ENCODE measurements at places on chromosomes 4 and X.
A peak's percentile ranks its signal among the peaks of the same experiment; 100 is the strongest.

DNA sequence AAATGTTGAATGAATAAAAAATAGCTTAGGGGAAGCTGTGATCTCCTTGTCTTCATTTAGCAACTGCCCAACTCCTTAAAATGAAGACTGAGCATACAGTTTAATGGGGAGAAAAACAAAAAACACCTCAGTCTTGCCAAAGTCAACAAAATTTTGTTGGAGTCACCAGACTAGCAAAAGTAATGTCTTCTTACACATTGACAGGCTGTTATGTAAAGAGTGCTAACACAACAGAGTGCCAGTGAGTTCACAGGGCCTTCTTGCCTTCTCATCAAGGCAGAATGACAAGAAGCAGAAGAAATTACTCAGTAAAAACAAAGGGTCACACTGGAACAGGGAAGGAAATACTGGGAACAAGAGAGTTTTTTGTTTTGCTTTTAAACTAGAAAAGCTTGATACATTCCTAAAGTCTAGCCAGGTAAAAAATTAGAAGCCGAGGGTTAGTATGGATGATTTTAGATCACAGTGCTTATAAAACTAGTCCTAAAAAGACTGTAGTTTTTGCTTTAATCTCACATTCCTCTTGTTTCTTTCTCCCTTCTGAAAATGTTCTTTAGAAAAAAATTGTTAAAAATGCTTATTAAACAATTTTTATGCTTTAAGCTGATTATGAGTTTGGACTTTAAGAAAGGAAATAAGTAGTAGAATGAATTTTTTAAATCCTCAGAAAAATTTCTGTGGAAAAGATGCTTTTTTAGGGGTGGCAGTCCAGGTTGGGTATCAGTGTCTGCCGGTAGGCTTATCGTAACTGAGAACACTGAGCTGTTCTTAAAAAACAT is 38.7 kb upstream of the FRAS1 start:
- DNase-seq: no peak

DNA sequence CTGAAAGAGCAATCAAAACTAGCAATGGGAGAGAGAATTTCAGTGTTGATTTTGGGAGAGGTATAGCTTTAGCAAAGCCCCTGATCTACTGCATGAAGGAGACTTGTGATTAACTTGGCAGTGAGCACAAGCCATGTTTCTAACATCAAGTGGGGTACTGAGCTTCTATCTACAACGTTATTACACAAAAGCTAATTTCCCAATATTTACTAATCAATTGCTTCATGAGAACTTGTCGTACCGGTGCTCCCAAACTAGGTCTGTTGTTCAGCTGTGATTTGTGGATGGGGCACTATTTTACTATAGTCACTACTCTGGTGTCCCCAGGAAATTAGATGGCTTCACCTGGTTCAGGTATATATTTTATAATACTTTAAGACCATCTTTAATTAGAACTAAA is 16.2 kb downstream of the ANK2 start:
- DNase-seq: no peak

DNA sequence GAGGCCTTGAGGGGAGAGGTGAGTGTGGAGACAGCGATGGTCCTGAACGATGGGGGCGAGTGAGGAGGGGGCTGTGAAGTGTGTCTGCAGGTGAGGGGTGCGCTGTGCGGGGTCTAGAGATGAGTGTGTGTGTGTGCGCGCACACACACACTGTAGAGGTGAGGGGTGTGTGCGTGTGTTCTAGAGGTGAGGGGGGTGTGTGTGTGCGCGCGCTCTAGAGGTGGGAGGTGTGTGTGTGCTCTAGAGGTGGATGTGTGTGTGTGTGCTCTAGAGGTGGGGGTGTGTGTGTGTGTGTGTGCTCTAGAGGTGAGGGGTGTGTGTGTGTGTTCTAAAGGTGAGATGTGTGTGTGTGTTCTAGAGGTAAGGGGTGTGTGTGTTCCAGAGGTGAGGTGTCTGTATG is 574 bp downstream of the BST1 start:
- no peak for DNase-seq

GRCh38 chr4:54548098-54548620 is 109.6 kb upstream of the KIT start:
- DNase-seq: no peak

- DNase-seq: no peak
Observed at GRCh38 chrX:122047261-122047660, 999.9 kb downstream of the GLUD2 start.

DNA sequence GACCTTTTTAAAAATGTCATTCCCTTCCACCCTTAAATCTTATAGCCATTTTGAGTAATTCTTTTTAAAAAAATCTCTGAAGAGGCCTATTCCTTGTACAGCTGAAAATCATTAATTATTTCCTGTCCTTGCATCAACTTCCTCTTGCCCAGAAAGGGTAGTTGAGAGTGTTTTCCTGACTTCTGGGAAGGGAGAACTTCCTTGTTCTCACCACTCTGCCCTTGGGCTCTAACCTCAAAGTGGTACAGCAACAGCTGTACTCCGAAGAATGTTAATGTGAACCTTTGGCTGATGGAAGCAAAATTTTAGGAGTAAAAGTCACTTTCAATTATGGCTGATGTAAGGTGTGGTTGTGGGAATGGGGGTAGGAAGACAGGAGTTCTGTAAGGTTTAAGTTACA is 15.1 kb upstream of the FABP2 start:
- DNase-seq: no peak

DNA sequence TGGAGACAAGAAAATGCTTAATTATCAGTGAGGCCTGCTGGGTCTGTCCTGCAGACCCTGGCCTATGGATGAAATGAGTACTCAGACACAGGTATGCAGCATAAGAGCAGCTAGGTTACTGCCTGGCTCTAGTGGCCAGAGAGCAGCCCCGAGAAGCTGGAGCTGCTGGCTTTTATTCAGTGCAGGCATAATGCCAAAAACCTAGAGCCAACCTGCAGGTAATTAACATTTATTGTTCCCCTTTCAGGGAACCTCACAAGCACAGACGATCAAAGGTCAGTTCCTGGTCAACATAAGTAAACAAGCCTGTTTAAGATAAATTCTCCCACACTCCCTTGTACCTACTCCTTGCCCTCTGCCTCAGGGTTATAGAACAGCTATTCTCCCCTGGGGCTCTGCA is 13.3 kb downstream of the IDS start:
- no peak for DNase-seq

GRCh38 chrX:3529466-3530010 is 183.1 kb upstream of the MXRA5 start:
- DNase-seq: no peak

DNA sequence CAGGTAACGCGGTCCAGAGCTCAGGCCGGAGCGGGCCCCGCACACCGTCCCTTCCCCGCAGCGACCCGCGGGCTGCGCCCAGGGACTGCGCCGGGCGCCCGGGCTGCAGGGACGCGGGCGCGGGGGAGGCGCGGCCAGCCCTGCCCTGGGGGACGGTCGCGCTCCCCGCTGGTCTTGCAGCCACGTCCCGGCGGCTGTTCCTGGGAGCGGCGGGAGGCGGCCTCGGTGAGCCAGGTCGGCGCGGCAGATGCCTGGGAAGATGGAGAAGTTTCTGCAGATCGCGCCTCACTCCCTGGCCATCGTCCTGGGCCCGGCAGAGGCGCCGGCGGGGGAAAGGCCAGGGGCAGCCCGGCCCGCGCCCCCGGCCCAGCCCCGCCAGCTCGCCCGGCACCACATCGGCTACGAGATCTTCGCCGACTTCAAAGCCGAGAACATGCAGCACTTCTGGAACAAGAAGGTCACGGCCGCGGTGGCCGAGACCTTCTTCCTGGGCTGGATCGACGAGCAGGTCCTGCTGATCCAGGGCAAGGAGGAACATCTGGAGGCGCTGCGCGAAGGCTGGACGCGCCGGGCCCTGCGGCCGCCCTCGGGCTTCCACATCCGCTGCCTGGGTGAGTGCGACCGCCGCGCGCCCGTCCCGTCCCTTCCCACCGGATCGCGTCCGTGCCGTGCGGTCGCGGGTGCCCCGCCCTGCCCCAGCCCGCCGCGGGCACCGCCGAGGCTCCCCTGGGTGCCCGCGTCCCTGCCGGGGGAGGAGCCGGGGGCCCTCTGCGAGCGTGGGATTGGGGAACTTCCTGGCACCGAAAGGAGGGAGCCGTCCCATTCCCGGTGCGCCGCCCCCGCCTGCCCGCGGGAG is 107.4 kb upstream of the STOX2 start:
- DNase-seq: no peak

GRCh38 chr4:2878346-2878745 is 34.7 kb downstream of the ADD1 start:
- DNase-seq: no peak

GRCh38 chr4:140996766-140997165 is 136.5 kb downstream of the RNF150 start:
- DNase-seq: no peak

GRCh38 chr4:174681723-174682300 is 147.2 kb downstream of the GLRA3 start:
- no peak for DNase-seq

DNA sequence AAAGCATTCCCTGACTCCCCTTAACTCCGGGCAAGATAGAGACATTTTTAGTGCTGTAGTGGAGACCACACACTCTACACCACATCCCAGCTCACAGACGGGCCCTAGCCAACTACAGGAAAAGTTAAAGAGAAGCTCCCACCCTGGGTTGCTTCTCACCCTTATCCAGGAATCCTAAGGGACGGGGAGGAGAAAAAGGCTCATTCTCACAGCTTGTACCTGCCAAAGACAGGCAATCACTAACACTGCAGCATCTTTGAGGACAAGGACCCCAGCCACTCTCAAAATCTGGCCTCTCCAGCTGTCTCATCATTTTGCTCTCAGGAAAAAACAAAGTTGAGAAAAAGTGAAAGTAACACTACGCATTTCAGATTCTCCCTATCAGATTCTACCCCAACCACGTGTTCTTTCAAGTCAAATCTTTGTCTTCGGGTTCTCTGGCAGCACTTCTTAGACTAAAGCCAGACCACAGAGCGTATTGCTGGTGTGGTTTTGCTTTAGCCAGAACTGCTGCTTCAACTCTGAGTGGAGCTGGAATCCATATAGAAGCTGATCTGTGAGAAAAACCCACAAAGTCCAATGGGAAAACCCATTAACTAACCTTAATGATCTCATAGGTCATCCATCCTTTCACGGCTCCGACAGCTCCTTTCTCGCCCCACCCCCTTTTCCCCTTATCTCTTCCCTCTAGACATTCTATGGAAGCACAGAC is 605.9 kb upstream of the DIPK2B start:
- DNase-seq: peak; percentile 6

GRCh38 chr4:138728566-138728965 is 287.0 kb upstream of the NOCT start:
- no peak for DNase-seq

GRCh38 chr4:159736411-159736810 is 633.5 kb downstream of the RAPGEF2 start:
- DNase-seq: no peak

DNA sequence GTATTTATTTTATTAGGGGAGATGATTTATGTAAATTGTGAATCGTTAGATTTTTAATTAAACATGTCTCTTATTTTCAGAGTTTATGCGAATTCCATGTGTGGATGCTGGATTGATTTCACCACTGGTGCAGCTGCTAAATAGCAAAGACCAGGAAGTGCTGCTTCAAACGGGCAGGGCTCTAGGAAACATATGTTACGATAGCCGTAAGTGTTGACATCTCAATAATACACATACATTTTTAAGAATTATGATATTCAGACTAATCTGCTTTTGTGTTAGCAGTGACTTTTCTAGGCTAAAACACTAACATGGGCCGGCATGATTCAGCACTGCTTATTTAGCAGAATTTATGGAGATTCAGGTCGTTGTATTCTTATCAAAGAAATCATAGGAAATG is 91.2 kb downstream of the RAP1GDS1 start:
- DNase-seq: no peak

- no peak for DNase-seq
Observed at GRCh38 chr4:127151941-127152340, 480.8 kb upstream of the INTU start.

- no peak for DNase-seq
Observed at GRCh38 chr4:4591071-4591470, 49.2 kb upstream of the STX18 start.

GRCh38 chrX:49003696-49004095 is 1.6 kb upstream of the GRIPAP1 start:
- DNase-seq: no peak

DNA sequence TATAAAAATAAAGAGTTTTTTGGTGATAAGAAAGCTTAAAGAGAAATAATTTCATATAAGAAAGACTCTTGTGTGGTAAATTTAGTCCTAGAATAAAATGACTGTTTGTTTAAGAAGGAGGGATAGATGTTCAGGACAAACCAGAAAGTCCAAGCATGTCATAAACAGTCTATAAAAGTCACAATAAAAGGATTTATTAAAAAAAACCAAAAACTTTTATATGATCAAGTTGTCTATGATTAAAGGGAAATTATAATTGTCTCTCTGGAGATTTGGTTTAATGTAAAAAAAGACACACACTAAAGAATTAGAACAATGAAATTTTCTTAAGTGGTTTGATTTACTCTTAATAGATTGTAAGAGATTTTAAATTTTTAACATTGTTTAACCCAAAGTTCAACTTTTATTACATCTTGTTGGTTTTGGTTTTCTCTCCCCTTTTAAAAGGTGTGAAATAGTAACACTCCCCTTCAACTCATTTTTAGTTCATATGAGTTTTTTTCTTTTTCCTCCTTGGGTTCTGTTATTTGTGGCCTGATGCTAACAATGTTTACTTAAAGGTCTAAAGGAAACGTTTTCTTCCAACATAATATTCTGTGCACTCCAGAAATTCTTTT is 89.7 kb downstream of the PDHA2 start:
- DNase-seq: no peak

DNA sequence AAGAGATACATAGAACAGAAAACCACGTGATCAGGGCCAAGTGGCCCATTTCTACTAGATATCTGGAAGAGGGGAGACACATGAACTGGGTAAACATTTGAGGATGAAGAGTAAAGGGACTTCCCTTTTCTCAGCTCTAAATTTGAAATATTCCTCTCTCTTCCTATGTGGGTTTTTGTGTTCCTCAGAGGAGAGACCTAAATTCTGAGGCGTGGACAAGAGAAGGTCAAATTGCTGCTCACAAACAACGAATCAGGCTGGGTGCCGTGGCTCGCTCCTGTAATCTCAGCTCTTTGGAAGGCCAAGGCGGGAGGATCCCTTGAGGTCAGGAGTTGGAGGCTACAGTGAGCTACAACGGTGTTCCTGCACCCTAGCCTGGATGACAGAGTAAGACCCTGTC is 216.0 kb downstream of the PTTG2 start:
- DNase-seq: no peak

DNA sequence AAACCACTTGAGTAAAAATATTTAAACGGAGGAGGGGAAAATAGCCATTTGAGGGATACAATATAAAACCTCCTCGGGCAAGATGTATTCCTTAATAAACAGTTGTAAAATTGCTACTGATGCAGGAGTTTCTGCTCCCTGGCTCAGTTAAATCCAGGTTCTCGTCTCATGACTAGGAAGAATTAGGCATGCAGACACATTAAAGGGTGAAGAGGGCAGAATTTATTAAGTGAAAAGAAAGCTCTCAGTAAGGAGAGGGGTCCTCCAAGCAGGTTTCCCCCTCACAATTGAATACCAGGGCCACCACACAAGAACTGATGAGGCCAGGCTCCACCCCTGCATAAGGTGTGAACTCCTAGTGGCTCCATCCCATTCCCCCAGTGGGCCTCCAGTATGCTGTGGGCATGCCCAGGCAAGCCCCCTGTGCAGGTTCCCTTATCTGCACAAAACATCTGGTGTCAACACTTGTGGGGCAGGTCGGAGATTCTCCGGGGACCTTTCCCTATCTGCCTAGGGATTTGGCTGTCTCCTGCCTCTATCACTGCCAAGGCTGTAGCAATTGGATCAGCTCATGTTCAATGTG is 80.4 kb downstream of the HS6ST2 start:
- DNase-seq: no peak

- no peak for DNase-seq
Observed at GRCh38 chrX:12583543-12583942, 207.7 kb upstream of the PRPS2 start.
